ENCODE measurements at places on chromosomes 4 and X.

GRCh38 chr4:84651499-84651898, 68.6 kb downstream of the CDS1 start:
- DNase-seq, result no peak

DNA sequence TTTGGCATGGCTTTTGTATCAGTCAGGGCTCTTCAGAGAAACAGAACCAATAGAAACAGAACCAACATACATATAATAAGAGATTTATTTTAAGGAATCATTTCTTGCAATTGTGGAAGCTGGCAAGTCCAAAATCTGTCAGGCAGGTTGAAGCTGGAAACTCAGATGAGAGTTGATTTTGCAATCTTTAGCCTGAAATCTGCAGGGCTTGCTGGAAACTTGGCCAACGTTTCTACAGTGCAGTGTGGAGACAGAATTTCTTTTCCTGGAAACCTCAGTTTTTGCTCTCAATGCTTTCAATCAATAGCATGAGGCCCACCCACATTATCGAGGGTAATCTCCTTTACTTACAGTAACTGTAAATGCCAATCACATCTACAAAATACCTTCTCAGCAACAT, 45.4 kb downstream of the COMMD8 start:
- no peak for DNase-seq

DNA sequence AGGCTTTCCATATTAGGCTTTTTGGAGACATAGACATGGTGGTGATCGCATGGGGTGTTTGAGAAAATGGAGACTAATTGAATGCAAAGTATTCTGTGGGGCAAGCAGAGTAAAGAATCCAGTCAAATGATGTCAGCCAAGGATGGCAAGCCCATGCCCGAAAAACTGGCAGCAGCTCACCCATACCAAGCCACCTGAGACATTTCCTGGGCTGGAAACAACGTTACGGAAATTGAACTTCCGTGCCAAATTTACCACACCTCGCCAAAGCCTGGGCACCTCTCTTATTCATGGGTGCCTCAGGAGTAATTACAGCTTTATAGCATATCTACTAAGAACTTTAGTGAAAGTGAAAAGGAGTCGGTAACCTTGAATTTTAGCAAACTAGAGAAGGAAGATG, 166.4 kb downstream of the CBR4 start:
- no peak for DNase-seq

- peak; percentile 59 for DNase-seq
These were observed at the start of gene FAM120C for GRCh38 chrX:54182864-54183613. Gene FAM120C, minus strand, starts transcription at chrX:54183254. Its CDS starts 56 bp downstream, at chrX:54183198.

- no peak for DNase-seq
These were observed 48.2 kb upstream of the CDKN2AIP start for GRCh38 chr4:183396227-183396637.

GRCh38 chr4:85092943-85093342, 126.5 kb upstream of the WDFY3 start:
- DNase-seq, result no peak

DNA sequence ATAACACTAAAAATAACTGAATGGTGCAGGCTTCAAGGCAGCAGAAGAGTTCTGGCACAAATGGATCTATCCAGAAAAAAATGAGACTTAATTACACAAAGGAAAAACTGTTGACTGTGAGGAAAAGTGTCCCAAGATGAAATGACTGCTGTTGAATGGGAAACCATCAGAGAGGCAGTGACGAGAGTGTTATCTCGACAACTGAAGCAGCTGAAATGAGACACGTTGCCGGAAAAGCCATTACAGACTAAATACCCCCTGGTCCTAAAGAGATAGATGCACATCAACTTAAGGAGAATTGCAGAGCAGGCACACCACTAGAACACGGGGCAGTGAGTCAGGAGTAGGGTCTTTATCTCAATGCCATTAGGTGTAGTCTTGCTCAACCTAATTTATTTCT, 277.8 kb downstream of the DMD start:
- DNase-seq, result no peak

- no peak for DNase-seq
These were observed 55.4 kb downstream of the ZNF827 start for GRCh38 chr4:145883101-145883694.

GRCh38 chrX:69551421-69552009, 47.4 kb downstream of the NALF2 start:
- DNase-seq, result no peak

Data from caudate nucleus (tissue), 63 donors.